AG20443 (cell line): ENCODE measurements at places on chromosomes 2 and 18.

DNA sequence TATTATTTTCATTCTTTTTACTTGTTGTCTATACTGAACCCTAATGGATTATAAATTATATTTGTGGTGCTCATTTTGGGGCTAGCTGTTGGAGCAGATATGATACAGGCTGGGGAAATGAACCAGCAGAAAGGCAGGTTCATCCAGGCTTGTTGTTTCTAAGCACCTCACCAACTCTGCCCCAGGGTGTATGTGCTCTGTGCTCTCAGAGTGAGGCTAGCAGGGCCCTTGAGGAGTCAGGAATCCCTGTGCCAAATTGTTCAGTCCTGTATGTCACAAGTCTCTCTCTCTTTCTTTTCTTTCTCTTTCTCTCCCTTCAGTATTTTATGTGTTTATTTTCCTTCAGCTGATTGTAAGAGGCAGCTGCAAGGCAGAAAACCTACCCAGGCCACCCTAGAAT lies 181.1 kb upstream of the DPP10 start:
- no peak for DNase-seq

- DNase-seq, result no peak
These were observed 1.6 kb downstream of the LGALSL start for GRCh38 chr2:64455545-64455944.

DNA sequence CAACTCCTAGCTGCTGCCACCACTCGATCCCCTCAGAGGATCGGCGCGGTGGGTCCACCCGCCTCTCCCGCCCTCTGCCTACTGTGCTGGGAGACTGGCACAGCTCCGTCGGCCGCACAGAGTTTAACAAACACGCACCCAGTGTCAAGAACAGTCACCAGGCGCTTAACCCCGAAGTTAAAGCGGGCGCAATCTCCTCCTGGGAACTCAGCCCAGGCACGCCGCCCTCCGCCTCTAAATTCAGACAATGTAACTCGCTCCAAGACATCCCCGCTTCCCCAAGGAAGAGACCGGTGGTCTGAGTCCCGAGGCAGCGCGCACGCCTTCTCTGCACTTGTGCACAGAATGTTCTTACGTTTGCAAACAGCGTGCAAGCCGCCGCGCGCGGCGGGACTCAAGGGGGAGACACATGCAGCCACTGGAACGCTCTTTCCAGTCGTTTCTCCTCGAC lies 533 bp downstream of the CXCR4 start:
- peak; percentile 33 for DNase-seq

GRCh38 chr18:3046216-3046808 lies 33.4 kb upstream of the LPIN2 start:
- DNase-seq, result no peak

DNA sequence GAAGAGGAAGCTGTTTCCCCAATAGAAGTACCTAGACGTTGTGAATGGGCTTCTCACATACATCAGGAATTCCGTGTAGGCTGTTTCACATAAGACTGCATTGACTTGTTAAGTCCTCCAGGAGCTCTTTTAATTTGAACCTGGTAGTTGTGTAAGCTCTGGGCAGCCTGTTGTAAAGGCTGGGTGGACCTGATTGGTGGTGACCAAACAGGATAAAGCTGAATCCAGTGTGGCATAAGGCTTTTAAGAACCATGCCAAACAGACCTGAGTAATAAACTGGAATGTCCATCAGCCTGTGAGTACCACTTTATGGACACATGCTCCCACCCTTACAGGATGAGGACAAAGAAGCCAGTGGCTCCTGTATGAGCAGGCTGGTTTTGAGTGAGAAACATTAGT lies 24.1 kb downstream of the RMND5A start:
- no peak for DNase-seq

- DNase-seq, result no peak
These were observed 136.9 kb downstream of the UXS1 start for GRCh38 chr2:106057206-106057605.

- DNase-seq, result no peak
These were observed 4.9 kb downstream of the DARS1 start for GRCh38 chr2:135980434-135981079.

GRCh38 chr2:28981016-28981441 lies at the start of gene TOGARAM2:
TSS of gene TOGARAM2 (plus strand) at chr2:28981298. CDS start at chr2:28994835, 13,537 bp downstream.
- DNase-seq, result peak; percentile 71

DNA sequence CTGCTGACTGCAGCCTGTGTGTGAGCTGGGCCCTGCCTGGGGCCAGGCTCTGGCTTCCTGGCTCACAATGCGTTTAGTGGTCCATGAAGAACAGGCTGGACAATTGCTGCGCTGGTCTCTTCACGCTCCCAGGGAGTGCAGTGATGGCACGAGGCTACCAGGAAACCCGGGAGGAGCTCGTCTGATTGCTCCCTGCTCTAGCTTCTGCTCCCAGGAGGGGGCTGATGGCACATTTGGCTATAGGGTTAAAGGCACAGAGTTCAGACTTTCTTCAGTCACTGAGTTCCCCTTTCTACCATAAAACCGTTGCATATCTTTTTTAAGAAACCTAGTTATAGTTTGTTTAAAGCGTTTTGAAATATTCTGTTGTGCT lies 60.1 kb downstream of the KCNF1 start:
- DNase-seq, result no peak

DNA sequence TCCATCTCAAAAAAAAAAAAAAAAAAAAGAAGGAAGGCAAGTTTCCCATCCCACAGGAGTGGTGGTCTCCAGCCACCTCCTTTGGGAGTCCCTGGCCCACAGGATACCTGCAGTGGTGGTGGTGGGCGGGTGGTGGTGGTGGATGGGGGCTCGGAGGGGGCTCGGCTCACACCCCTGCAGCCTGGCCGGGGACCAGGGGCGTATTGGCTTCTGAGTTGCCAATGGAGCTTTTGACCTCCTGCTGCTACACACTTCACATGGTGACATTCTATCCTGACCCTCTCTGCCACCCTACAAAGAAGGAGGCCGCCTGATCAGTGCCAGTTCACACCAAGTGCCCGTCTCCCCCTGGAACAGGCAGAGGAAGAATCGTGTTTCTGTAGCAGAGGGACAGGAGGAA lies 119.6 kb downstream of the NFATC1 start:
- DNase-seq, result no peak

- DNase-seq, result peak; percentile 81
These were observed 17.7 kb upstream of the EN1 start for GRCh38 chr2:118865106-118865505.

DNA sequence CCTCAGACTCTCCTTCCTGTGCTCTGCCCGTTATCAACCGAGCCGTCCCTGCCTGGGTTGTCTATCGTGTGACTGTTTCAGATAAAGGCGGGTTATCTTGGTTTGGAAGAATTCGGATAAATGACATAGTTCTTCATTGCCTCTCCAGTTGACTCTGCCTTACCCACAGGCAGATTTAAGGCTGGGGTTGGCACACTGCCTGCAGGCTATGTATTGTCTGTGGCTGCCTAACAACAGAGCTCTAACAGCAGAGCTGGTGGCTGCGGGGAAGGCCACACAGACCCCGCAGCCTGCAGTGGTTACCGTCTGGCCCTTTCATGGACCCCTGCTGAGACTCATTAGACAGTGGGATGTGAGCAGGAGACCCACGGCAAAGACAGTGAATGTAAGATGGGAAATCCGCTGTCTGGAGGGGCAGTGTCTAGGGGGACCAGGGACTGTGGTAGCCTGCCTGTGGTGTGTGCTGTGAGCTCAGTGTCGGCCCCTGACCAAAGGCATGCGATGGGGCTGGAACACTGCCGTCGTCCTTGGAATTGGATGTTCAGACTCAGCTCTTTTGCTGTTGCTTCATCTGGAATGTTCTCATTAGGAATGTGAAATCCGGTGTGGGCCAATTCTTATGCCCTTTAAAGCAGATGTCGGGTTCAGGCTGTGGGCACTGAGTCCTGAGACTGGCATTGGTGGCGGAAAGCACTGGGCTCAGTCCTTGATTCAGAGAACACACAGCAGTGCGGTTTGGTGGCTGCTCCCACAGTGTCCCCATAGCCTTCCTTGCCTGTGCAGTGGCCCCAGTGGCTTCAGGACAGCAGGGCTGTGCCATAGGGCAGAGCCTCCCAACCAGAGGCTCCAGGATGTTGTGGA lies 44.5 kb downstream of the SH3RF3 start:
- peak; percentile 86 for DNase-seq

GRCh38 chr2:5677133-5677532 lies 15.1 kb upstream of the SOX11 start:
- no peak for DNase-seq

DNA sequence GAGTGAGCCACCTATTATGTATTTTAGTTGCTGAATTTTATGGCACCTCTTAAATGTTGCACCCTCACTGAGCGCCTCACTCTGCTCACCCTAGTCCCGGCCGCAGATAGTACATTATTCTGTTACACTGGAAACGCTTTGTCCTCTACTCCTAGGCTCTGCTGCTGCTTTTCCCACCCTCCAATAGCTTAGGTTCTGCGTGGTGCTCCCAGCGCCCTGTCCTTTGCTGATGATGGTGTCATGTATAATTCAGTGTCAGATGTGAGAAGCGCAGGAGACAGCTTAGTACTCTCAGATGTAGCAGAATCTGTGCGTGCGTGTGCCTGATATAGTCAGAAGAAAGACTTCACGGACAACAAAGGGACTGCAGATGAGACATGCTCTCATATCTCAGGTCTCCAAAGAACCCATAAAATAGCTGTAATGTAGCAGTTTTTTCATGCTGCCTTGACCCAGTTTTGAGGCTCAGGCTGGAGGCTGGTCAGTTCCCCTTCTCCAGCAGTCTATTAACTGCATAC lies 1.4 kb upstream of the REEP1 start:
- DNase-seq, result no peak

DNA sequence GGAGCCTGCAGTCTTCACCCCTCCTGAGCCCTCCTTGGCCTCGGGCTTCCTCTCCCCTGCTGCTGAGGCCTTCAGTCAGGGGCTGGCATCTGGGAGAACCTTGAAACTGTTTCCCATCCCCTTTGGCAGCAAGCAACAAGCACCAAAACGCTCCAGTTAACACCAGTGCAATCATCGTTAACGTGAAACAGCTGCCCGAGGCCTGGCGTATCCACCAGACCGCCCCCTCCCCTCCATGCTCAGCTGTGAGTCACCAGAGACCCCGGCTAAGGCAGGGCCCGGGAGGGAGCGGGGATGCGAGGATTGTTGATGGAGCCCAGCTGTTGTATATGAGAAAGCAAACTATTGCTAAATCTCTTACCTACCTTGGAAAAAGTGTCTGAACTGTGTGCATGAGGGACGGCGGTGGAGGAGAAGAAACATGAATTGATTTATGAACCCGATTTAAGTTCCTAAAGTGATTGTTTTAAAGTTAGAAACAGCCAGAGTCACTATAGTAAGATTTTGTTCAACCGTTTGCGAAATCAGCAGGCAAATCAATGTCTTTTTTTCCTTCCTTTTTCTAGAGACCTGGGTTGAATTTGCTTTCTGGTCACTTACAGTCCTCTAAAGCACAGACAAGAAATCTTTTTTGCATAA lies 5.2 kb downstream of the ZFP36L2 start:
- DNase-seq, result peak; percentile 40

DNA sequence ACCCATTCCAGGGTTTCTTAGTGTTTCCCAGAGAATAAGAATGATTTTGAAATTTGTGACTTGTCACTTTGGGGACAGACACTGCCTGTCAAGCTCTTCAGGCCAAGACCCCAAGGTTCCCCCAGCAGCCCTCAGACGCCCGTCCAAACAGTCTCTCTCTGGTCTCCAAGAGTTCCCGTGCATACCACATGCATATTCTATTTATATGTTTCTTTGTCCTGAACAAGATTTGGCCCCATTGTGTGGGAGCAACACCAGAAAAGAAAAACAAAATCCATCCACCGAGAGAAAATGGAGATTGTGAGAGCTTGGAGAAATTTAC lies 52.2 kb upstream of the CTAGE1 start:
- no peak for DNase-seq

DNA sequence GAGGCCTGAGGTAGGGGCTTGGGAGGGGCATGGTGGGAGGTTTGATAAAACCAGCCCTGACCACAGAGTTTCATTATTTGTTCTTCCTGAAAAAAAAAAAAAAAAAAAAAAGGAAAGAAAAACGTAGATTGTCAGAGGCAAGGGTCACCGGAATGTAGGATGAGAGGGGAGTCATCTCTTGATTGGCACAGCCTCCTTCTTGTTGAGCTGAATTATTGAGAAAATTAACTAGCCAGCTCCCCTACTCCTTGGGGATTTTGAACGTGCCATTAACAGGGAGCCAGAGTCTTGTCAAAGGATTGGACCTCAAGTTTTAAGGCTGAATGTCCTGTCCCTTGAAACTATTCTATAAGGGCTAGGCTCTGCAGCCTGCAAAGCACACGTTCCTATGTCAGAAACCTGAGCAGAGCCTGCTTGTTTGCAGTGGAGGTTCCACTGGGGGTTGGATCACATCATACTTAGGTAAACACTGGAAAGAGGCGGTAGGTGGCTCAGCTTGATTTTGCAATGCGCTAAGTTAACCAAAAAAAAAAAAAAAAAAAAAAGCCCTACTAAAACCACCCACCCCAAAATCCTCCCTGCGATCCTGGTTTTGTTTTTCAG lies 2.3 kb downstream of the INHBB start:
- DNase-seq, result no peak

DNA sequence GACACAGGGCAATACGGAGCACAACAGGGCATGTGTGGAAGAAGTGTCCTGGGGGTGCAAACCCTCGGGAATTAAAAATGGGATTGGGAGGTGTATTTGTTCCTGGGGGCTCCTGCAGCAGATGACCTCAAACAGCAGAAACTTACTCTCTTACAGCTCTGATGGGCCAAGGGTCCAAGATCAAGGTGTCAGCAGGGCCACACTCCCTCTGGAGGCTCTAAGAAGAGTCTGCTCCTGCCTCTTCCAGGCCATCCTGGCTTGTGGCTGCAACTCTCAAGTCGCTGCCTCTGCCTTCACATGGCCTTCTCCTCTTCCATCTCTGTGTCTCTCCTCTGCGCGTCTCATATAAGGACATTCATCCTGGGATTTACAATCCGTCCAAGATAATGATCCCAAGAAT lies 12.4 kb upstream of the SPATA3 start:
- no peak for DNase-seq

DNA sequence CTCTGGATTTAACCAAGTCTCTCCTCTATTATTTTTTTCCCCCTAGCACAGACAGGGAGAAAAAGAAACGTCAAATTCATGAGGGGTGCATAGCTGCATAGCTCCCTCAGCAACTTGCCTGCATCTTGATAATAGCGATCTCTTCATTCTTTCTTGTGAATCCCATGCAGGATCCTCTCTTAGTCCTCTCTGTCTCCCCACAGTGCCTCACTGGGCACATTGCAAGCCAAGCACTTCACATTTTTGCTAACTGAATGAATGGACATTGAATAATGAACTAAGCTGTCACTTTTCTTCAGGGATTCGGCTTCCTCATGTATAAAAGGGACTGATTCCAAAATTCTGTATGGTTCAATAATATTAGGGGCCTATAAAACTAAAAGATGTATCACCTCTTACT lies 2.9 kb upstream of the EPB41L3 start:
- DNase-seq, result peak; percentile 75
